Activated CD4-positive, alpha-beta T cell treated with anti-CD3 and anti-CD28 coated beads for 4 hours (primary cell): ENCODE measurements at places on chromosomes 2 and 18.
A peak's percentile ranks its signal among the peaks of the same experiment; 100 is the strongest.

- DNase-seq, result no peak
Observed at GRCh38 chr2:164746713-164747112, 94.9 kb downstream of the COBLL1 start.

DNA sequence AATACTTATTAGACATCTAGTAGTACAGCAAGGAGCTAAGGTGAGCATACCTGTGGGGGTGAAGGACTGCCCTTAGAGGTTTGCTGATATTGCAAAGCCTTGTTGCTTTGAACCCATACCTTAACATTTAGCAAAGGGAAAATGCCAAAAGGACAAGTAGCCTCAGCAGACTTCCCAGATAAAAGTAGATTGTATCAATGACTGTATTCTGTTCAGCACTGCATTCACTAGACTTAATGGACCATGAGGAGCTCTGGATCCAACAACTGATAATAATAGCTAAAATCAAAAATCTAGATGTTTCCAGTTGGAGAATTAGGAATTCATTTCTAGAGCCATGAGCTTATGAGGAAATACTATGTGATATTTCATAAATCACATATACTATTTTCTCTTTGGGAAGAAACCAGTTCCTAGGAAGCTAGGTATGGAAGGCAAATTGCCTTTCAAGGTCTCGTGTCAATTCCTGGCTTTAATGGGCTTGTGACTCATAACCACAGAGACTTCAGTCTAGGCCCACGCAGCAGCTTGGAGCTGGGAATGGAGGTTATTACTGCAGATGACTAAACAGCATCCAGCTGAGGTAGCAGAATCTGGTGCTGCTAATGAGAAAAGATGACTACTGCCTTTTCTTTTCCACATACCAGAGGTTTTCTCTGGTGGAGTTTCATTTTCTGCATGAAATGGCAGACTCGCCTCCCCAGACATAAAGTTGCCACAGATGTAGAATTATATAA lies 191.2 kb upstream of the NABP1 start:
- no peak for DNase-seq

DNA sequence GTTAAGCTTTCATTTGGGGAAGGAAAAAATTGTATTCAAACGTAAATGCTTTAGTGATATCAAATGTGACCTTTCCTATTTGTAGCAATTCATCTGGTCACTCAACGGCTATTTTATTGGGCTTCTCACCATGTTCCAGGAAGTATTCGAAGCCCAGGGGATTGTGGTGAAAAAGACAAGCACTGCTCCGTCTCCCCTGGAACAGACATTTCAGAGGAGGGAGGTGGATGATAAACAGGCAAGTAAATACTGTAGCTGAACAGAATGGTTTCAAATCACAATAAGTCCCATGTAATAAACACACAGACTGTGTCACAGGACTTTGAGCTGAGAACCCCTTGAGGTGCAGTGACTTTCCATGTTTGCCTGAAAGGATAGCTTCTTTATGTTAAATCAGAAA lies 464.7 kb upstream of the HNRNPA3 start:
- no peak for DNase-seq

DNA sequence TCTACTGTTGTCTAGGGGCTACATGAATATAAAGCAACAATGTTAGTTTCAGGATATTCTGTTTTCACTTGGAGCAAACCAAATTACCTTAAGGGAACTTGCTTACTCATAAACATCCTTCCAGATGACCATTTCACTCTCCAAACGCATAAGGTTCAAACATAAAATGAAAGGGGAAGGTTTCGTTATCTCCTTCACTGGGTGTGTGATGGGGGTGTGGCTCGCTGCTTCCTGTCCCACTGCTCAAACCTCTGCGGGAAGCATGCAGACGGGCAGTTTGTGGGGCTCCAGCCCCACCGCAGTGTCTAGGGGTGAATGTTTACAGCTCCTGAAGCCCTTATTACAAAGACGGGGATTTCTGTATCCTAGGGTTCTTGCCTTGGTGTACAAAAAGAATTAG lies 1310.9 kb upstream of the TMEFF2 start:
- no peak for DNase-seq

GRCh38 chr2:30655211-30655610 lies 152.0 kb downstream of the CAPN13 start:
- DNase-seq, result no peak

DNA sequence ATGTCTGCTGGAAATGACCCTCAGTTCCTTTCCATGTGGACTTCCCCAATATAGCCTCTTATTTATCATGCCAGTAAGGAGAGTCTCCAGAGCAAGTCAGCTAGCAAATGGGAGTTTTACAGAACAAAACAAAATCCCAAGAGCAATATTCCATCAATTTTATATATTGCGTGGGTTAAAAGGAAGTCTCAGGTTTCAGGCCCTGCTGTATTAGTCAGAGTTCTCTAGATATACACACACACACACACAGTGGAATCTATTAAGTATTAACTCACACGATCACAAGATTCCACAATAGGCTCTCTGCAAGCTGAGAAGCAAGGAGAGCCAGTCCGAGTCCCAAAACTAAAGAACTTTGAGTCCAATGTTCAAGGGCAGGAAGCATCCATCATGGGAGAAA lies 102.8 kb upstream of the MAP2 start:
- no peak for DNase-seq

GRCh38 chr2:63571291-63571690 lies 17.0 kb downstream of the WDPCP start:
- no peak for DNase-seq

- DNase-seq, result no peak
Observed at GRCh38 chr2:60652832-60653340, 99.4 kb upstream of the BCL11A start.

DNA sequence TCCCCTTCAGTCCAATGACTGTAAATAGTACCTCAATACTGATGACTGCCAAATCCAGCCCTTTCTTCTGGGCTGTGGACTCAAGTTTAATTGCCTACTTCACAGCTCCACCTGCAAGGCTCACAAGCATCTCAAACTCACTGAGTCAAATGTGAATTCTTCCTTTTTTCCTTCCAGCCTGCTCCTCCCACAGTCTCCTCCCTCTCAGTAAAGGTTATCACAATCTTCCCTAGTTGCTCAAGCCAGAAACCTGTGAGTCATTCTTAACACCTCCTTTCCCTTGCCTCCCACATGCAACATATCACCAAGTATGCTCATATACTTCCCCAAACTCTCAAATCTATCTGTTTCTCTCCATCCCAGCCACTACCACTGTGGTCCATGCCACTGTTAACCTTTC lies 3.7 kb upstream of the MFSD6 start:
- peak; percentile 19 for DNase-seq

- no peak for DNase-seq
Observed at GRCh38 chr2:54863660-54864059, 140.2 kb downstream of the EML6 start.

- no peak for DNase-seq
Observed at GRCh38 chr2:211429256-211429920, 873.0 kb downstream of the CPS1 start.

DNA sequence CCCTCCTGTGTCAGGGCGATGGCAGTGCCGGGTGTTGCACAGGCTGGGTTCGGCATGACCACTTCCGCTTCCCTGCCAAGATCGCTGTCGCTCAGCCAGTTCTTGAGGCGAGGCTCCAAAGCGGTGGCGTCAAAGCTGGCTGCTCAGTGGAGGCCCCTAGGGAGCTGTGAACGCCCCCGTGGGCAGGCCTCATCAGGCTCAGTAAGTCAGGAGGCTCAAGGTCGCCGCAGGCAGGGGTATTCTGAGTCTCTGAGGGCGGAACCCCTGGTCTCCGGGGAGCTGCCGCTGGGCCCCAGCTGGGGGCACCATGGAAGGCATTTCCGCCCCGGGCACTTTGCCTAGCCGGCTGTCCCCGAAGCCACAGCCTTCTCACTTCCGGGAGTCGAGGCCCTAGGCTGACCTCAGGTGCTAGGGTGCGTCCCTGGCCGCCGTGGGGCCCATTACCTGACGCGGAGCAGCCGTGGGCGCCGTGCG lies 210.4 kb downstream of the SOCS6 start:
- no peak for DNase-seq

DNA sequence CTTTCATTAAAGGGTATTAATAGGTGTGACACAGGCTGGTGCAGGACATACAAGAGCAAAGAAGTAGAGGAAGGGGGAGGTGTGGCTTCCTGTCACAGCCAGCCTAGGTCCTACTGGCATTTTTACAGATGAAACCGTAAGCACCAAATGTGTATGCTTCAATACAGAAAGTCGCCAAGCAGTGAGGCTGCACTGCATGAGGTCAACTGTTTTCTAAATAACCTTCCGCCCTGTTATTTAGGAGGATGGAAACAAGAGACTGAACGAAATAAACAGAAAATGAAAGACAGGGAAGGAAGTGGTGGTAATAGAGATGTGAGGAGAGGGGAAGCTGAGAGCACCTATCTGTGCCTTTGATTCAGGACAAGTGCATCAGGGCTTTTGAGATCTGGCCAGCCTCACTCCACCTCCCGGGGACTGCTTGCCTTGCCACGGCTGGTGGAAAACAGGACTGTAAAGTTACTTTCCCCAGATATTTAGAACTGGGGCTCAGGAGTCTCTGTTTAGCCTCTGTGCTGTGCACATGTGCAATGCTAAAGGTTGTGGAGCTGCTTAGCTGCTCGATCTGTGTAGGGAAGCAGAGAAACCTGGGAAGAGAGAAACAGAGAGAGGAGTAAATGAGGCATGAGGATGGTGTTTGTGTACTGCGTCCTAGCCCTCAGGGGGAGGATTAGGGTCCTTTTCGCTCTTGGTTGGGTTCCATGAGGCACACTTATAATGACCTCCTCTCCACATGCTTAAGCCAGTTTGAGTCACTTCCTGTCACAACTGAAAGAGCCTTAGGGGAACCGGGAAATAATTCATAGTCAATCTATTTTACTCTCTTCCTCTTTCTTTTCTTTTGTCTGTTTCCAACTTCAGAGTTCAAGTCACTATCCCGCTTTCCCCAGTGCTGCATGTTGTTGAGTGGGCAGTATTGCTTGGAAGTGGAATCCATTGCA lies 62.3 kb upstream of the BOD1L2 start:
- no peak for DNase-seq

DNA sequence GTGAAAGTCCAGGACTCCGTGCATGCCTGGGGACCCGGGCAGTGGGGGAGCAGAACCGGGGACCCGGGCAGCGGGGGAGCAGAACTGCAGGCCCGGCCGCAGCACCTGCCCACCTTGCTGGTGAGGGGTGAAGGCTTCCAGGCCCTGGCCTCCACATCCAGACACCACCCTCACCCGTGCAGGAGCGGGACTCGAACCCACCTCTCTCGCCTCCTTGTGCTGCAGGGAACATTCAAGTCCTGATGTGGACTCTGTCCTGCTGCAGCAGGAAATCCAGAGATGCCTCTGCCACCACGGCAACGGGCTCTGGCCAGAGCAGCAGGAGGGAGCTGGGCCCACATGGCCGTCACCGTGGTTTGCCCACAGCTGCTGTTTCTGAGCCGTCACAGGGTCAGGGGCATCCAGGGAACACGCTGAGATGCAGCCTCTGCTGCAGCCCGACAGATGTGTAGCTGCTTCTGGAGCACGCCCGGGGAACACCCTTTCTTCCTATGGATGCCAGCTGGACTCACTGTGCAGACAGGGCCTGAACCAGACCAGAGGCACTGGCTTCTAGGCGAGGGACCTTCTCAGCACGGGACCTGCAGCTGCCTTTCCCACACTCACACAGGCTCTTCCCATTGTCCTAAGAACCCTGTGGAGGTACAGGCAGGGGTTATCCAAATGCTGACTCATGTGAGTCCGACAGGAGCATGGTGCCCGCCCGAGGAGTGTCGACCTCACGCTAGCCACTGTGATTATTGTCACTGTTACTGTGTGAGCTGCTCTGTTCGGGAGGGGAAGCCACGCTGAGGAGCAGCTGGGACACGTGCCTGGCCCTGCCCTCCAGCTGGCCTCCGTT lies 89.2 kb upstream of the CTDP1 start:
- no peak for DNase-seq

DNA sequence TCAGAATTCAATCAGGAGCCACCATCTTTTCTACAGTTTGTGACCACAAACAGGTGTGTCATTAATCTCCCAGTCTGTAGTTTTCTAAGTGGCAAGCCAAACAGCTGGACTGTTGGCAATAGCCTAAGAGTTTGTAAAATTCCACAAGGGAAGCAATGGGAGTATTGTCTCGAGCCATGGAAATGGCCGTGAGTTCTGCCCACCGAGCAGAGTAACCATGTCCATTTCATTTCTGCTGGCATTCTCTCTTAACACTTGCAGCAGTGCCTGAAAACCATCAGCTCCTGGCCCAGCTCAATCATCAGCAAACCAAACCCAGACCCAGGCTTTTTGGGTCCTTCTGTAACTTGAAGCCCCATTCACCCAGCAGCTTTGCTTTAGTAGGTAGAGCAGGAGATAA lies 387.8 kb upstream of the CDH7 start:
- DNase-seq, result no peak

GRCh38 chr2:221025398-221025797 lies 546.7 kb downstream of the EPHA4 start:
- DNase-seq, result no peak

GRCh38 chr2:61368687-61369665 lies 101.9 kb downstream of the USP34 start:
- DNase-seq, result no peak

DNA sequence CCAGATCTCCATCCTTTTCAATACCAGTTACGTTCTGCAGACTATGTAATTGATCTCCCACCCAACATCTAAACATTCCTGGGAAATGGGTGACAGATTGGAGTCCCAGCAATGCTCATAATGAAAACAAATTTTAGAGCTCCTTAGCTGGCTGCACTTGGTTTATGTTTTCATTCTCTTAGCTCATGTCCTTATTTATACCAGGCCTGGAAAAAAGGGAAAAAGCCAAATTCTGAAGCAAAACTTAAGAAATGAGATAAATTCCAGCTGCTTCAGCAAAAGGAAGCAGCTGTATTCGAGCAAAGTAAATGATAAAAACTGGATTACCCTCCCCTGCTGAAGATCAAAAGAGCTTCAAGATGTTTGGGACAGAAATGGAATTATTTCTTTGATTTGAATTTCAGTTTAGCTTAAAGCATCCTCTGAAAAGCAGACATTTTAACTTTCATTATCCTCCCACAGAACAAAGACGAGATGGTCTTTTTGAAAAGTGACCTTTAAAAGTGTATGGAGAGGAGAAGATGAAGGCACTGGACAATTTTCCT lies 196.5 kb upstream of the THUMPD2 start:
- no peak for DNase-seq

DNA sequence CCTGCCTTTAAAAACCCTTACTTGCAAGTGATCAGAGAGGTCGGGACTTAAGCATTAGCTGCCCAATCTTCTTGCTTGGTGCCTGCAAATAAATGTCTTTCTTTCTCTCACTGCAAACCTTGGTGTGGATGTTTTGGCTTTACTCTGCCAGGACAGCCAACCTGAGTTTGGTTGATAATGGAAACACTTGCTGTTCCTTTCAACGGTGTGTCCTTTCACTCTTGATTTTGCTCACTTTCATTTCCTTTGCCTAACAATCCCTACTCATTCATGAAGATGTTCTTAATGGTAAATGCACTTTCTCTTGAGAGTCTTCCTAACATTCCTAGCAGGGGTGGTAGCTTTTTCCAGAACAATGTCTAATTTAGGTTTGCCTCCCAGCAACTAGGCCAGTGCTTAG lies 366.2 kb downstream of the HRH4 start:
- DNase-seq, result no peak

DNA sequence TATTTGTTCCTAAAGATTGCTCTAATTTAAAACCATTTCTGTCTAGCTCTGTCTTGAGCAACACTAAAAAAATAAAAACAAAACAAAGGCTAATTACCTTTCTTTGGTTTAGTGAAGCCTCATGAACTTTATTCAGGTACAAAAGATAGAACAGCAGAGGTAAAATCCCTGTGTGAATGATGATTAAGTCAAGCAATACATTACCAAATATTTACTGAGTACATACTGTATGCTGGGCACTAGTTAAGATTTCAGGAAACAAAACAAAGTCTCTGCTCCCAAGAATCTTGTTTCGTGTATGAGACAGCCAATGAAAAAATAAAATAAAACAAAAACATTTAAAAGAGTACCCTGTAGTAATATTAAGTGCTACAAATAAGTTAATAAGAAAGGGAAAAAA lies 257.5 kb downstream of the RND3 start:
- DNase-seq, result no peak
